CD8-positive, alpha-beta memory T cell (primary cell): ENCODE measurements at places on chromosomes 2 and 18.

DNA sequence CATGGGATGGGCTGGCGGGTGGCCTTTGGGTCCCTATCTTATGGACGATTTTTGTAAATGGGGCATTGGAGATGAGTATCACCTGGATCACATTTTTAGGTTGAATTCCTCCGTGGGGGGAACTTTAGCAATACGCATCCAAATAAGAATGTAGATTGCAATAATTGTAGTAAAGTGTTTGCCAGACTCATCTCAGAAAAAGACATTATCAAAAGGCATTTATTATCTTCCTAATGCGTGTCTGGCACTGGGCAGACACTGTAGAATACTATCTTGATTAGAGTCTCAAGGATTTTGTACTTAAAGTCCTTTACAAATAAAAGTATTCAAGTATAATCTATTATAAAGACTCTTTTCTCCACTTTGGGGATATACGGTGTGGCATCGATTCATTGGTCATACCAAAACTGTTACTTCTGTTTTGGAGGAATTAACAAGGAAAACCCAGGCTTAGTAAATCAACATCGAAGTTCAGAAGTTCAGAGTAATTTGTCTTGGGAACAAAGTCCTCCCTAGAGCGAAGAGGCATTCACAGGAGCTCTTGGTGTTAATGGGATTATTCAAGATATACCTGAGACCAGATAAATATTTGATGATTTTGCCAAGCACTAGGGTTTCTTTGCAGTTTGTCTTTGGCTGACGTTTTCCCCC is 578 bp upstream of the ACKR3 start:
- no peak for DNase-seq

DNA sequence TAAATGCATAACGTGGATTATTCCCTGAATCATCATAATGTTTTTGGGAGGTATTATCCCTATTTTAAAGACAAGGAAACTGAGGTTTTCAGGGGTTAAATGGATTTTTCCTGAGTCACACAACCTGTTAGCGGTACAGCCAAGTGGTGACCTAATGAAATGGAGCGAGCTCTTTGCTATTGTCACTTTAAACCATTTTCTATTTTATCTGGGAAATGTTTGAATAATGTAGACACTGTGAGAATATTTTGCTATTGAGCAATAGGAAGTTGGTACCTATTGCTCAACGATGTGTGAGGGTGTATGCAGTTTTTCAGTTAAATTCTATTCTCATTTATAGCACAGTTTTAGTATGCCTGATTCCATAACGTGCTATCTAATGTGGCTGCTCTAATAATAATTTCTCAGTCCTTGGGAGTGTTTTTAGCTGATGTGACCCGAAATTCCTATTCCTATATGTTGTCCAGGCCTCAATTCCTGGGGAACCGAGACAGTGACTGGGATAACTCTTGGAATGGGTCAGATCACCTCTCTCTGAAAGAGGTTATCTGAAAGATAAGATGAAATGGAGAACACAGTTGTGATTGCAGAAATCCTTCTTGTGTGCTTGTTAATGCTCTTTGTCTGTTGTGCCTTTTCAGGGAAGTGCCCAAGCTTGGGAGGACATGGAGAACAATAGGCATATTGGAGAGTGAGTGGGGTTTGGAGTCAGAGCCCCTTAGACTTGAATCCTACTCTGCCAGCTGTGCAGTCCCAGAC is 38.4 kb downstream of the ABCB11 start:
- DNase-seq: no peak

- DNase-seq: no peak
Observed at GRCh38 chr2:69167469-69167822, 154.5 kb downstream of the ANTXR1 start.

DNA sequence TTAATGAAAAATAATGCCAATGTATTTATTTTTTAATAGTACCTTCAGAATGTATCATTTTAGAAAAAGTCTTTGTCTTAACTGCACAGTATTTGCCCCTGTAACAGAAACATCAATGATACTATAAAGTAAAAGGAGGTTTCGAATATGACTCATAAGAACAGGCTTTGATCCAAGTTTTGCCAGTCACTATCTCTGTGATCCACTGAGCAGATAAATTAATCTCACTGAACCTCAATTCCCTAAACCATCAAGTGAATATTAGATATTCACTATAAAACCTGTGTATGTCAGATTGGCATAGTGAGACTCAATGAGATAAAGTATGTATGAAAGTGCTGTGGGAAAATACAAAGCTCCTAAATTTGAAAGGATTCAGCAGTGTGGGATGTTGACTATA is 292.1 kb downstream of the EXOC6B start:
- DNase-seq: no peak

DNA sequence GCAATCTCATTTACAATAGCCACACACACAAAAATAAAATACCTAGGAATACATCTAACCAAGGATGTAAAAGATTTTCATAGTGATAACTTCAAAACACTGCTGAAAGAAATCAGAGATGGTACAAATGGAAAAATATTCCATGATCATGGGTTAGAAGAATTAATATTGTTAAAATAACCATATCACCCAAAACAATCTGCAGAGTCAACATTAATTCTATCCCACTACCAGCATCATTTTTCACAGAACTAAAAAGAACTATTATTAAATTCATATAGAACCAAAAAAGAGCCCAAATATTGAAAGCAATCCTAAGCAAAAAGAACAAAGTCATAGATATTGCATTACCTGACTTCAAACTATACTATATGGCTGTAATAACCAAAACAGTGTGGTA is 50.4 kb downstream of the ZNF385B start:
- no peak for DNase-seq

DNA sequence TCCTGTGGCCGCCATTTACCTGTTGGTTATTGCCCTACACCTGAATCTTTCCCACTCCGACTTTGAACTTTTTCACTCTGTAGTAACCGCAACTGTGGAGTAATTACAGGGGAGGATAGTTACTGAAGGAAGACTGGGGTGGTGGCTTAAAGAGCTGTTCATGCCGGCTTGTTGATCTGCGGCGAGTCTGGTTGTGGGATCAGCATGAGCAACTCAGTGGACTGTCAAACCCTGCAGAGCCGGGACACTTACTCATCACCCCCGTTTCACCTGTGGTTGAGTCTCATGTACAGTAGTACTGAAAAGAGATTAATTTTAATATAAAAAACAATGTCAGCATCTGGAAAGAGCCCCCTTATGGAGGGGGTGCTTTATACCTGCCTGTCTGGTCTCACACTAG is 2.1 kb downstream of the ASB1 start:
- no peak for DNase-seq

DNA sequence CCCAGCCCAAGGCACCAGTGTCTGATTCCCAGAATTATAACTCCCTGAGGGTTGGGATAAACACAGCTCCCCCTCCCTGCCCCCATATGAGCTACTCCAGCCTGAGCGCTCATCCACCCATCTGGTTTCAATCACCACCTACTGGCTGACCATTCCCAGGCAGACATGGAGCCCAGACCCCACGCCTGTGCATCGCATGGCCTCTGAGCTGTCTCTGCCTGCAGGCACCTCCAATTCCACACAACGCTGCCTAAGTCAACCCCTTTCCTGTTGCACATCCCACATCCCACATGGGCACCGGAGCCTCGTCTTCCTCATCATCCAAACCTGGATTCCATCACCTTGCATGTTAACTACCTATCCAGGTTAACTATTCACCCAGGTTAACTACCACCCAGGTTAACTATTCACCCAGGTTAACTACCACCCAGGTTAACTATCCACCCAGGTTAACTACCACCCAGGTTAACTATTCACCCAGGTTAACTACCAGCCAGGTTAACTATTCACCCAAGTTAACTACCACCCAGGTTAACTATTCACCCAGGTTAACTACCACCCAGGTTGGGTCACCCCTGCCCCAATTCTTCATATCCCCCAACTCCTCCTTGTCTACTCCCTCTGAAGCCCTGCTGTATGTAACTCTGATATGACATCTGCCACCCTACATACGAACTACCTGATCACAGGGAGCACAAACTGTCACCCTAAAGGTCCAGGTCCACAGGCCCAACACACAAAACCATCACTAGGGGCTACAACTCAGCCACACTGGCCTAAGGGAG is 47.8 kb downstream of the TEX51 start:
- no peak for DNase-seq

GRCh38 chr2:85418132-85419008 is at the start of gene SH2D6:
SH2D6 (plus strand) TSS chr2:85418714; CDS start chr2:85429466, 10,752 bp downstream.
- DNase-seq: peak; percentile 71

DNA sequence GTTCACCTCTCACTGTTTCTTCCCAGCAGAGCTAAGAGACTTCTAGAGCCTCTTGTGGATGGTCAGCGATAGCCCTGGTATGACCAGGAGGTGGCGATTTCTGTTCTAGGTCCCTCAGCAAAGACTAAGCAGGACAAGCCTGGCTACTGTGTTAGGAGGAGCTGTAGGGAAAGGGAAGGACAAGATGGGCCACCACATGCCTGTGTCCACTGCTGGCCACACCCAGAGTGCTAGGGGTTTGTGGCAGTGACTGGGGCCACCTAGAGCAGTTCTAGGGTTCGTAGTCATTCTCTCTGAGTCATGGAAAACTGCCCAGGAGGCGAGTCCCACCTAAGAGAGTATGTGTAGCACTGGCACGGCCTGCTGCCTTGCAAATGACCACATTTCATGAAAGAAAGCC is 179.4 kb downstream of the ALPK2 start:
- no peak for DNase-seq

- no peak for DNase-seq
Observed at GRCh38 chr2:230179907-230180306, 39.9 kb downstream of the SP110 start.

- no peak for DNase-seq
Observed at GRCh38 chr2:236351966-236352525, 87.8 kb upstream of the ASB18 start.

DNA sequence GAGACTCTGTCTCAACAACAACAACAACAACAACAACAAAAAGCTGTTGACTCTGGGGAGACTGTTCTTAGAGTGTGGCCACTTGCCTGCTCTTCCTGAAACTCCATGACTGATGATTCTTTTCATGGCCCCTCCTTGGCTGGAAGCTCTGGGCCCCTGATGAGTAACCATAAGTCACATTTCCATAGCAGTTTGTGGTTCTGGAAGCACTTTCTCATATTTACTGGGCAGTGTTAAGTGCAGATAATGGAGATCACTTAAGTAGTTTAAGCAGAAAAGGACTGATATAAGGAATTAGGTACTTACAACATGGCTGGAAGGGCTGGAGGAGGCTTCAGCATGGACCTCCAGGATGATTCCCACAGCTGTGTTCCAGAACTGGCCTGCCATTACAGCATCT is 147.3 kb upstream of the DLX2 start:
- no peak for DNase-seq

GRCh38 chr2:157662401-157662800 is 33.7 kb upstream of the ACVR1C start:
- no peak for DNase-seq

- no peak for DNase-seq
Observed at GRCh38 chr2:186136860-186137259, 349.2 kb upstream of the ZC3H15 start.

GRCh38 chr18:59719544-59720181 is 22.4 kb upstream of the CCBE1 start:
- no peak for DNase-seq

DNA sequence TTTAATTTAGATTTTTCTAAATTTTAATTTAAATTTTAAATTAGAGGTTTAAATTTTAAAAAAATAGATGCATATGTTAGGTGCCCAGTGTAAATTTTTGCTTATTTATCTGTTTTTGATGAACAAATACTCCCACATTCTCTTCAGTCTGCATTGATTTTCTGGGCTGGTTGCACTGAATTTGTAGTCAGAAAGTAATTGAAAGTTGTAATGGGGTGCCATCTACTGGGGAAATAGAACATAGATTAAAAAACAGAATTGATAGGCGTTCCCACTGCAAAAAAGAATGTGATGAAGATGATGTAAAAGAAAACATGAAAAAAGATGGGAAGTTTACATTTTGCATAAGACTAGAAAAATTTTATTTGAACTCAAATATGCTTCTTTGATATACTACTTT is 51.7 kb upstream of the CCDC85A start:
- no peak for DNase-seq

GRCh38 chr2:219570924-219571310 is 422 bp downstream of the OBSL1 start:
- no peak for DNase-seq

DNA sequence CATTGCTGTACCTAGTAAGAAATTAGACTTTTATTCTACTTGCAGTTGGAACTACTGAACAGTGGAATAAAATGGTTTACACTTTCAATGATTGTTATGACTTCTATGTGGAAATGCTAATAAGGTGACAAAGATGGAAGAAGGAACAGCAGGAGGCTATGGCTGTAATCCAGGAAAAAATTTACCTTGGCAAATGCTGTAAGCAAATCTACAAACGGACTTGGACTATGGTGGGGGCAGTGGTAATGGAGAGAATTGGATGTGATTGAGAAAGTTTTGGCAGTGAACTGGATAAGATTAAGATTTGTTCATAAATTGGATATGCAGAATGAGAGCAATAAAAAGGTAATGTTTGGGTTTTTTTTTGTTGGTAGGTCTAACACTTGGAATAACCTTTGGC is 111.0 kb upstream of the ERBB4 start:
- no peak for DNase-seq

GRCh38 chr2:124025171-124025580 is at the start of gene CNTNAP5:
CNTNAP5 (plus strand) TSS chr2:124025287; CDS start chr2:124025651, 364 bp downstream.
- DNase-seq: no peak

- no peak for DNase-seq
Observed at GRCh38 chr2:33131111-33131510, 184.4 kb downstream of the LTBP1 start.

GRCh38 chr2:27170581-27171337 is 22.0 kb downstream of the TCF23 start:
- DNase-seq: no peak

DNA sequence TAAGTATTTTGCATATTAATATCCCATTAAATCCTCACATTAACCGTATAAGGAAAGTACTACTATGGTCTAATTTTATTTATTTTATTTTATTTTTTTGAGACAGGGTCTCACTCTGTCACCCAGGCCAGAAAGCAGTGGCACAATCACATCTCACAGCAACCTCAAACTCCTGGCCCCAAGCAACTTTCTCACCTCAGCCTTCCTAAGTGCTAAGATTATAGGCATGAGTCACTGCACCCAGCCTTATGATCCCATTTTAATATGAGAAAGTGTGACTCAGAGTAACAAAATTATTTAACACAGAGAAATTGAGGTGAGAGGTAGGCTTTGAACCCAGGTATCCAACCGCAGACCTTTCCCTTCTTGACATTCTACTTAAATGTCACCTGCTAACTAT is 330.0 kb upstream of the POU3F3 start:
- no peak for DNase-seq

DNA sequence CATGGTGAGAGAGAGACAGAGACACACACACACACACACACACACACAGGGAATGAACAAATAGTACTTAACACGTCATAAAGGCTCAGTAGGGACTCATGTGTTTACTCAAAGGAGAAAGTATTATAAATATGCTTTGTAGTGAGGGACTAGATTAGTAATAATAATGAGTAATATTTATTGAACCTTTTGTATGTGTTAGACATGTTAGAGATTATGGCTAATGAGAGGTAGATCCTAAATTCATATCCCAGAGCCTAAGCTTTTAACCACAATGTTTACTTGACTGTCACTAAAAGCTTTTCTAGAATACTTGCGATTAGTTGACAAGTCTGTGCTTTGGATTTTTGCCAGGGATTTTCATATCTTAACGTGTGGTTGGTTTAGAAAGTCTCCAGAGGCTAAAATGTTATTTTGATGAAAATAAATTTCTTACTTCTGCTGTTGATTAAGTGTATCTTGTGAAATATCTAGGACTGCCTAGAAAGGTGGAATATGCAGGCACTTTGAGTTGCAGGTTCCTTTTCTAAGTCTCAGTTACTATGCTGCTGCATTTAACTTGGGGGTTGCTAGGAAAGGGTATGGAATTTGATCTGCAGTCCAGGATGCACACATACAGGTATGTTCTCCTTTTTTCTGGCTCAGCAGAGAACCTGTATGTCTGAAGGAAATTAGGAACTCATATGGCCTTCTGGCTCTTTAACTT is 64.5 kb downstream of the UBR3 start:
- DNase-seq: no peak
